ENCODE measurements at places on chromosomes 5 and 9.

- DNase-seq, result peak; percentile 76
These were observed 15.2 kb downstream of the GBGT1 start for GRCh38 chr9:133148199-133149129.

- no peak for DNase-seq
These were observed 214.2 kb downstream of the TRIM32 start for GRCh38 chr9:116901260-116901659.

- no peak for DNase-seq
These were observed 204.5 kb downstream of the SREK1 start for GRCh38 chr5:66348387-66349125.

DNA sequence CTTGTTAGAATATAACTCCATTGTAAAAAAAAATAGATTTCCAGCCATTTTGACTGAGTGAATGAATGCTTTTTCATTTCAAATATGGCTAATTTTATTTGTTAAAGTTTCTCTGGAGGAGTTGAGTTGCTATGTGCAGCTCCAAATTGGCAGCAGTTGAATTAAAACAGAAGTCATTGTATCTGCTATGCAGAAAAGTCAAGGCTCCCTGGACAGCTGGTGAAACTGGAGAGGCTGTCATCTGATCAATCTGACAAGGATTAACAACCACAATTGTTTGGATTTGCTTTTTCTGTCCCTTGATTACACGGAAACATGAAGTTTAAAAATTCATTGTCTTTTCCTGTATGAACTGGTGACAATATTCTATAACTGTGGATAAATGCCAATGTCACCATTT, 713.9 kb downstream of the EFNA5 start:
- no peak for DNase-seq

DNA sequence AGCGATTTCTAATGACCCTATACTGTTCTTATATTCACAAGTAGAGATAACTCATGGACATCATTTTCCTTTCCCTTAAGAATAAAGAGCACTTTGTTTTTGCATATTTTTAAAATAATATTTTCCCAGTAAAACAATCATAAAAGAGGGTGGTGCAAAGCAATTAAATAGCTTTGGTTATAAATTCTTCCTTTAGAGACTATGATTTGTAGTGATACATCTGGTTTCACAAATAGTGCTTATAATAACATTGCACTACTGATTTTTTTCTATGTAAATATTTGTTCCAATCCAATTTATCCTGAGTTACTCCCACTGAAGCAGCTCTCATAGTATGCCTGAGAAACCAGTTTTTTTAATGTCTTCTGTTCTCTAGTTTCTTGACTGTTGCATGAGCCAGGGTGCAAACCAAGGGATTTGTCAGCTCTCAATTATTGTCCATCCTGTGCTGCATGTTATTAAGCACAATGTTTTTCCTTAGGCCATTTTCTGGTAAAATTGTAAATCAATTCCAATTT, 74.7 kb downstream of the LURAP1L start:
- DNase-seq, result no peak

DNA sequence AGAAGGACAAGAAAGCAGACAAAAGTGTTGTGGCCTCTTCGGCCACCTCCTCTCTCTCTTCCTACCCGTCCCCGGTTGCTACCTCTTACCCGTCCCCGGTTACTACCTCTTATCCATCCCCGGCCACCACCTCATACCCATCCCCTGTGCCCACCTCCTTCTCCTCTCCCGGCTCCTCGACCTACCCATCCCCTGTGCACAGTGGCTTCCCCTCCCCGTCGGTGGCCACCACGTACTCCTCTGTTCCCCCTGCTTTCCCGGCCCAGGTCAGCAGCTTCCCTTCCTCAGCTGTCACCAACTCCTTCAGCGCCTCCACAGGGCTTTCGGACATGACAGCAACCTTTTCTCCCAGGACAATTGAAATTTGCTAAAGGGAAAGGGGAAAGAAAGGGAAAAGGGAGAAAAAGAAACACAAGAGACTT, 2.4 kb downstream of the EGR1 start:
- peak; percentile 26 for DNase-seq

GRCh38 chr5:159456722-159457465, 126.6 kb upstream of the IL12B start:
- no peak for DNase-seq

- DNase-seq, result no peak
These were observed 61.3 kb downstream of the NR2F1-AS1 start for GRCh38 chr5:93519740-93520139.

DNA sequence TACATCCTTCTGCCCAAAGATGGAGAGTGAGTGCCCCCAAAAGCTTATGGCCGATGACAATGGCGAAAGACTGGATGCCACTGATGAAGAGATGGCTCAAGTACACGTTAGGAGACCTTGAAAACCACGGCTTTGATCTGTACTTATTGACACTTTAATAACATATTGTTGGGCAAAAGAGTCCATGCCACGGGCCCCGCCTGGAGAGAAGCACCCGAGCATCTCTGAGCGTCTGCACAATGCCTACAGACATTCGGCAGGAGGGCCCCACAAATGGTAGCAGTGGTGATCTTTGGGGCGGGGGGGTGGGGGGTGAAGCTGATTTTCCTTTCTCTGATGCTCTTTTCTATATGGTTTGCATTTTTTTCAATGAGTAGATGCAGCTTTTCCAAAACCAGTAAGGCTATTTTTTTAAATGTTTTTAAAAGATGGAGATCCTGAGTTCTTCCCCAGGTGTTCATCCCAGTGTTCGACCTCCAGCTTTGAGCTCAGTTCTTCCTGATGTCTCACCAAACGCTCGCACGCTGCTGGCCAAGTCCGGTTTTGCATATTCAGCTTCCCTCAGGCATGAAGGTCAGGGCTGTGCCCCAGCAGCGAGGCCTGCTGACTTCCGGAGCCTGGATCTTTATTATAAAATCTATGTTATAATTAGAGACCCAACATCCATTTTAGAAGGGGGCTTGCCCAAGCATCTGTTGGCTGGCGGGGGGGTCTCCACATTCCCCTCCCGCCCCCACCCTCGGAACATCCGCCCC, 34.3 kb upstream of the BARHL1 start:
- DNase-seq, result peak; percentile 29

DNA sequence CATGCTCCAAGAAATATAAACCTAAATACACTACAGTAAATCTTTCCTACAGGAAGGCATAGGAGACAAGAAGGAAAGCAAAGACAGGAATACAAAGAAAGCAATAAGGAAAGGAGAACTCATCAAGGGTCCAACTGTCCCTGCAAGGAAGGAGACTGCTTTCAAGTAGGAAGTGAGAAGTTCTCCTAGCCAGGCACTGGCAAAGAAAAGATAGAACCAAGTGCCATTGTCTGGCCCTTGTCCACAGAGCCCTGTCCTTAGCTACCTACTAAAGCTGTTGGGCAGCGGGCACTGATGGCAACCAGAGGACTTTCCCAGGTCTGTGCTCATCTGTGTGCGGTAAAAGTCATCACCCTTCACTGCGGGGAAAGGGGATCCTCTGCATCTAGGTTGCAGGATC, 108.2 kb downstream of the KLHL3 start:
- DNase-seq, result no peak

GRCh38 chr9:35738186-35738585, 5.7 kb downstream of the CREB3 start:
- DNase-seq, result no peak

- DNase-seq, result no peak
These were observed 45.3 kb upstream of the ADAMTSL1 start for GRCh38 chr9:18428661-18429060.

- no peak for DNase-seq
These were observed 175.1 kb downstream of the DOCK8 start for GRCh38 chr9:389758-390157.

DNA sequence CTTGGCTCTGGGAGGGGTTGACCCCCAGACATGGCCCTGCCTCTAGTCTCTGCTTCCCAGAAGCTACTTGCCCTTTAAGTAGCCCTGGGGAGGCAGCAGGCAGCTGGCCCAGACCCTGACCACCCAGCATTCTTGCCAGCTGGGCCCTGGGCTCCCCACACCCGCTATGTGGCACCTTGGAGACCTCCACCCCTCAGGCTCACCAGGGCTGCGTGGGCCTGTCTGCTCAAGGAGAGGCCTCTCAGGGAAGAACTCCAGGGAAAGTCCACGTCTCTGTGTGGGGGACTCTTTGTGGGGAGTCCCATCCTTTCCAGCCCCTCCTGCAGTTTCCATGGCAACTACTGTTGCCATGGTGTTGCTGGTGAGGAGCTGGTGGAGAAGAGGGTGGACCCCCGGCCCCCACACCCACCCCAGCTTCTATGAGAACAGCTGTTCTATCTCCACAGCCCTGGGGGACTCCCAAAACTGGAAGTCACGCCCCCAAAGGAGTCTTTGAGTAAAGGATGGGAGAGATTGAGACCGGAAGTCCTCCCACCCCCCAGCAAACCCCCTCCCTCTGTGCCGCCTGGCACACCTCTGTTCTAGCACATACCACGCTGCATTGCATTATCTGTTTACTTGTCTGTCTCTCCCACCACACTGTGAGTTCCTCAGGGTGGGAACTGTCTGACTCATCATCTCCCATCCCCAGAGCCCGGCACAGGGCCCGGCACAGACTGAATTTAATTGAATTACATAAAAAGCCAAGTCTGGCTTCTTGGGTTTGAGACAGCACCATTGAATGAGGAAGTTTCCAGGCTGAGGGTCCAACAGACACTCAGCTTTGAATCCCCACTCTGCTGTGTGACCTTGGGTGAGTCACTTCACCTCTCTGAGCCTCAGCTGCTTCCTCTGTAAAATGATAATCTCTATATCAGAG, 12.6 kb downstream of the DNM1 start:
- peak; percentile 48 for DNase-seq

GRCh38 chr9:109270971-109271925, 49.6 kb downstream of the EPB41L4B start:
- DNase-seq, result no peak

GRCh38 chr9:134532084-134532483, 109.5 kb upstream of the COL5A1 start:
- DNase-seq, result no peak

- DNase-seq, result no peak
These were observed 156.6 kb downstream of the TMEM38B start for GRCh38 chr9:105850852-105851500.

DNA sequence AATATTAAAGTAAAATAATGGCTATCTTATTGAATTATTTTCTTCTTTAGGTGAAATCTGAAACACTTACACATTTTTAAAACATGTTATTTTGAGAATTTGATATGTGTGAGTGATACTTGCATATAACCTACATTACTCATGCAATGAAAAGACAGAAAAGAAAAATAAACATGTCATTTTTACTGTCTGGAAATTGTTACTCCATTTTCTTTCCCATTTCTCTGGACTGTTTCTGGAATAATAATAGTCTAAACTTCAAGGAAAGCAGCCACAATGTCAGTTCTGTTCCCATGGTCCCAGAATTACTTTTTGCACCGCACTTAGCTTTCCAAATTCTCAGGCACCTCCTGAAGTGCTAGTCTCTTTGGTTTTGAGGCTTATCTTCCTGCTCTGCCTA, 145.5 kb downstream of the PRR16 start:
- no peak for DNase-seq

- no peak for DNase-seq
These were observed 74.1 kb upstream of the PIK3R1 start for GRCh38 chr5:68141494-68141893.

GRCh38 chr9:133054194-133054890, 7.4 kb upstream of the CEL start:
- peak; percentile 50 for DNase-seq

- no peak for DNase-seq
These were observed 124.5 kb downstream of the EDIL3 start for GRCh38 chr5:84260140-84260539.

DNA sequence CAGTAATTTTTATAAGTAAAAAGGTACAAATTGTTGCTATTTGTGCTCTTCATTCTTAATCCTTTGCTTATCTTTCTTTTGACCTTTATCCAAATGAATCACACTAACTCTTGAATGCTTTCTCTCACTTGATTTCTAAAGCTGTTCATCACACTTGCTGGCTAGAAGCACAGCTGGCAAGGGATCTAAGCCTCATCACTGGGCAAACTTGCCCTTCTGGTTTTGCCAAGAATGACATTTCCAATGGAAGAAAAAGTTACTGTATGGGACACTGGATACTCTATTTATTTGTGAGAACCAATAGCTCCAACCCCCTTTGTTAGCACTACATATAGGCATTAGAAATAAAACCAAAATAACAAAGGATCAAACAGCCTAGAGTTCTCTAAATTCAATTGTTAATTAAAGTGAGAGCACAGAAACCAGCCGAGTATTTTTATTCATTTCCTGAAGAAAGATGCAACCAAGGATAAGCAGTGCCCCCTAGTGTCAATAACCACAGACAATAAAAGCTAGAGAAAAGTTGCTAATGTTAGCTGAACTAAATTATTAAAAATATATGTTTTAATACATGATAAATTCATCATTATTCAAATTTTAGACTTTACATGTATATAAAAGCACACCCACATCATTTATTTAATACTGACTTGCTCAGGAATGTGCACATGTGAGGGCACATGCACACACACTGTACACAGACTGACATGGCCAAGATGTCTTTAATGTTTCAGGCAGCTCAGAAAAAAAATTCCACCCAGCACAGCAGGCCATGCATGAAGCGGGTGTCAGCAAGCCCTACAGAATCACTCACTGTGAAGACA, 59.8 kb upstream of the POU5F2 start:
- DNase-seq, result peak; percentile 11

GRCh38 chr5:39541920-39542319, 117.1 kb upstream of the DAB2 start:
- no peak for DNase-seq

DNA sequence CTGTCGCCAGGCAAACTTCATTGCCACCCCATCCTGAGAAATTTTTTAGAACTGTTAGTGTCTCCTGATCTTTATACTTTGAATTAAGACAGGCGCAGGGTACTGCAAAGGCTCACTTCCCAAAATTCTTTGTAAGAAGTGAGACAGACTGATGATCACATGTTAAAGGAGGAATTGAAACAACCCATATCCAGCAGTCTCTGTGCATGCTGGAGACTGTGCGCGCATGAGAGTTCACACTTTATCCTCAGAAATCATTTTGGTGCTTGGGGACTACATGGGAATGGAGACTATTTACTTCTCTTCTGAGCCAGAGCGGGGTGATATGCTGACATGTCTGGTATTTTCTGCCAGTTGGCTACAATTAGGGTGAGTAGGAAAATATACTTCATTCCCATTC, 91.2 kb downstream of the ZNF474 start:
- DNase-seq, result no peak

GRCh38 chr5:104909803-104910202, 1347.2 kb upstream of the NUDT12 start:
- DNase-seq, result no peak

DNA sequence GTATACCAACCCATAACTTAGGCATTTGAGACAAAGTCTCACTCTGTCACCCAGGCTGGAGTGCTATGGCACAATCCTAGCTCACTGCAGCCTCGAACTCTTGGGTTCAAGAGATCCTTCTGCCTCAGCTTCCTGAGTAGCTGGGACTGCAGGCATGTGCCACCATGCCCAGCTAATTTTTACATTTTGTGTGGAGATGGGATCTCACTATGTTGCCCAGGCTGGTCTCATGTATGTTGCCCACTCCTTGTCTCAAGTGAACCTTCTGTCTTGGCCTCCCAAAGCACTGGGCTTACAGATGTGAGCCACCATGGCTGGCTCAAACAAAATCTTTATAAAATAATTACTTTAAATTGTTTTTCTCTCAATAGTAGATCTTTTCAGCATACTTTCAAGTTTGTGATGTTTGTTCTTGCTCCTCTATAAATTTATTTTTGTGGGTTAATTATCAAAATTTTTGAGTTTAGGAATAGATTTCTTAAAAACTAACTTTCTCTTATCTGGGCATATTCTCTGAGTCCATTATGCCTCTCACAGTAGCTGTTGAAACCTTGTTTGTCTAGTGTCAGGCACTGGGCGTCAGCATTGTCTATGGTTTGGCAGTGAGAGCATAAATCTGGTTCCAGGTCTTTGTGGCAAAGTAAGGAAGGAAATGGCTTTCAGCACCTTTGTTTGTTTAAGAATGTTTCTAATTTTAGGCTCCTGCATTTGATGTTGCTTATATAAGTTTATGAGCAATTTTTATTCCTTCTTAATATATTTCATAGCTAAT, 38.7 kb downstream of the NLN start:
- DNase-seq, result no peak
